ENCODE measurements at places on chromosomes 11 and 22. TPM values are rescaled to one million over a fixed set of nuclear protein-coding genes. Genes with fewer than 3 reads are reported as not detected.

DEUP1 gene
- not detected for total RNA-seq

SUSD2 gene
- 0.83 TPM for total RNA-seq

OR52N4 gene
- 0.16 TPM for total RNA-seq

DNA sequence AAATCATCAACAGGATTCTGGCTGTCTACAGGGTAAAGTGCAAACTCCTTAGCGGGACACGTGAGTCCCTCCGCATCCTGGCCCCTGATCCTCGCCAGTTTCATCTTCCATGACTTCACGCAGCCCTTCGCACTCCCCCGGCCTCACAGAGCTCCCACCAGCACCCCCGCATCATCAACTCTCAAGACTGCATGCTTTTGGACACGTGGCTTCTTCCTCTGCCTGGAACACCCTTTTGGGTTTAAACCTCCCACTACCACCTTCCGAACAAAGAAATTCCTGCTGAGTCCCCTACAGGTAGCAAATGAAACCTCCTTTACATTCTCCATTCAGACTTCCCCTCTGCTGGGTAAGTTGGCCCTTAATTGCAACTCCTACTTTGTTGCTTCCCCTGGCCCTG, 12.6 kb upstream of the EIF3M start:
- no peak for DNase-seq

GRCh38 chr22:46969961-46970360, 207.5 kb downstream of the TBC1D22A start:
- no peak for DNase-seq

DNA sequence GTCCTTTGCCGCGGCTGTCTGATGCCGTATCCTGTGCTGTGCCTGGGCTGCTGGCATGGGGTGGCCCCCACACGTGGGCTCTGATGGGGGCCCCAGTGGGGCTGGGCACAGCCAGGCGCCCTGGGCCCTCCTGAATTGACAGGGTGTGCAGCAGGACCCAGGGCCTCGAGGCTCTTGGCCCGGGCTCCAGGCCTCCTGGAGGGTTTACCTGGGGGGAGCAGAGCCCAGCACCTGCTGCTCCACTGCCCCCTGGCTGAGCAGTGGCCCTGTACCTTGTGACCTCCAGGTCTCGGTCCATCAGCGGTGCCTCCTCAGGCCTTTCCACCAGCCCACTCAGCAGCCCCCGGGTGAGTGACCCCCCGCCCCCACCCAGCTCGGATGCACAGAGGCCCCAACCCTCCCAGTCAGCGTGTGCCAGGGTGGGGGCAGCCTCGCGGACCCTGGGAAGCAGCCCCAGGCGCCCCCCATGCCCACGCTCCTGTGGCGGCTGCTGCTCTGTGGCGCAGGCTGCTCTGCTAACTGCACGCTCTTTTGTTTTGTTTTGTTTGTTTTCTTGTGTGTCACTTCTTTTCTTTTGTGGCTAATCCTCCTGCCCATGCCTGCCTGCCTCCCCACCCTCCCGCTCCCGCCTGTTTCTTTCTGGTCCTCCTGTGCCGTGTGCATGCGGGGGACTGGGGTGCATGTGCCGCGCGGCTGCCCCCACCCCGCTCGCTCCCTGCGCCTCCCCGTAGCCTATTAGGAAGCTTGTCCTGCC, 36.9 kb downstream of the MOB2 start:
- DNase-seq, result no peak

Measured in activated T-helper 1 cell treated with anti-CD3 and anti-CD28 coated beads, Interleukin-12 subunit alpha, Interleukin-12 subunit beta, Interleukin-2, Interleukin-4 antibody, amounts not matched to agents 30 ng/mL and 10 ng/mL and 1 ng/mL, durations not matched to agents 14 hours and 24 hours and 36 hours (primary cell).